ENCODE measurements at places on chromosomes 11 and 22.

DNA sequence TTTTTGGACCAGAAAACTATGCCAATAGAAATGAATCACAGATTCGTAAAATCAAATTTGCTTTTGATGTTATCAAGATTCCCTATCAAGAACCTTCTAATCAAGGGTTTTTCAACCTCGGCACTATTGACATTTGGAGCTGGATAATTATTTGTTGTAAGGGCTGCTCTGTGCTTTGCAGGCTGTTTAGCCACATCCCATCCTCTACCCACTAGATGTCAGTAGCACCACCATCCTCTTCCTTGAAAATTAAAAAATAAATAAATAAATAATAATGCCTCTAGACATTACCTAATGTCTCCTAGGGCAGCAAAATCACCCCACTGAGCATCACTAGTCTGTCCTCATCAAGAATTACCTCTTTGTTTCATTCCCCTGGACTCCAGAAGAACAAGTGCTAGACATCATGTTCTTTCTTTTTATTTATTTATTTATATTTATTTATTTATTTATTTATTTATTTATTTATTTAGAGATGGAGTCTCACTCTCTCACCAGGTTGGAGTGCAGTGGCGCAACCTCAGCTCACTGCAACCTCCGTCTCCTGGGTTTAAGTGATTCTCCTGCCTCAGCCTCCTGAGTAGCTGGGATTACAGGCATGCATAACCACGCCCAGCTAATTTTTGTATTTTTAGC lies 744.7 kb downstream of the KCNA4 start:
- peak; percentile 14 for DNase-seq

GRCh38 chr11:17159441-17159840 lies 48.3 kb downstream of the PIK3C2A start:
- DNase-seq = no peak

DNA sequence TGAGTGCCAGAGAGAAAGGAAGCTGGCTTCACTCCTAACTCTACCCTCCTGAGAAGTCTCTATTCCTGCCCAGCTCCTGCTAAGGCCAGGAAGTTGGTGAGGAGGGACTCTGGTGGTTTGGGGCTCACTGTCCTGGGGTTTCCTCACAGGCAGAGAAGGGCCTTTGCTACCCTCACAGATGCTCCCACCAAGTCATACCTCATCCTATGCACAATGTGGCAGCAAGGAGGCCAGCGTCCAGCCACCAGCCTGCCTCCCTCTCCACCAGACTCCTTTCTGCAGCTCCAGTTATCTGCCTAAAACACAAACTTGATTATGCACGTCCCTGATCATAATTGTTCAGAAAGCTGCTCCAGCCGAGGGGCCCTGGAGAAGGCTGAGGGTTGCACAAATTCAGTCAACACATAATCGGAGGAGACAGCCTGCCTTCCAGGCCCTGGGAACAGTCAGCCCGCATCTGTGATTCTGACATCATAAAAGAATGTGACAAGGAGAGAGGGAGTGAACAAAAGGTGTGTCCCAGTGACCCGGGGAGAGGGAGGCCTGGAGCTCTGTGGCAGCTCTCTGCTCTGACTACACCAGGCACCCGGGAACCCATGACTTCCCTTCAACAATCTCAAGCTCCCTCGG lies 28.8 kb downstream of the DKK3 start:
- no peak for DNase-seq

DNA sequence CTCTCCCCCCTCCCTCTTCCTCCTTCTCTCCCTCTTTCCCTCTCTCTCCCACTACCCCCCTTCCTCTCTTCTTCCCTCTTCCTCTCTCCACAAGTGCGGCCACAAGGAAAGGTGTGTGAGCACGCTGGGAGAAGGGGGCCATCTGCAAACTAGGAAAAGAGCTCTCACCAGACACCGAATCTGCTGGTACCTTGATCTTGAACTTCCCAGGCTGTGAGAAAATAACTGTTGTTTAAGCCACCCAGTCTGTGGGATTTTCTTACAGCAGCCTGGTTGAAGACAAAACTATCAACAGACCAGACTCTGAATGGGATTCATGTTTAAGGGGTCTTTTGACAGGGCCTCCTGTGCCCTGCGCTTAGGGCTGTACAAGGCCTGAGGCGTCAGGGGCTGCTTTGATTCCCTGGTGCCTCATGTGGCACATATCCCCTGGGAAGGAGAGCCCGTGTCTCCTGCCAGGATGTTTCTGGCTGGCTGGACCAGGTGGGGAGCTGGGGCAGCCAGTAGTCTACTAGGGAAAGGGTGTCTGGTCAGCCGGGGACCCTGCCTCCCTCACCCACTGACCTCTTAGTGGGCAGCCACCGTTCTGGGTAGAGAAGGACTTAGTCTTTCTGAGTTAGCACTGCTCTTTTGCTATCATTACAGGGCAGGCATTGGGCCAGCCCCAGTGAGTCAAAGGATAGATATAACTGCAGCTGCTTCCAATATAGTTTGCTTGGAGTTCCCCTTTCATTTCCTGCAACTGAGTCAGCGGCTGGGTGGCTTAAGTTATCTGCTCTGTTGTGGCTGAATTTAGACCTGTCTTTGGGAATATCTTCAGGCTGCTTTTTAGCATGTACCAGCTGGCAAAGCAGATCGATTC lies 6.2 kb downstream of the PANX1 start:
- DNase-seq = no peak

DNA sequence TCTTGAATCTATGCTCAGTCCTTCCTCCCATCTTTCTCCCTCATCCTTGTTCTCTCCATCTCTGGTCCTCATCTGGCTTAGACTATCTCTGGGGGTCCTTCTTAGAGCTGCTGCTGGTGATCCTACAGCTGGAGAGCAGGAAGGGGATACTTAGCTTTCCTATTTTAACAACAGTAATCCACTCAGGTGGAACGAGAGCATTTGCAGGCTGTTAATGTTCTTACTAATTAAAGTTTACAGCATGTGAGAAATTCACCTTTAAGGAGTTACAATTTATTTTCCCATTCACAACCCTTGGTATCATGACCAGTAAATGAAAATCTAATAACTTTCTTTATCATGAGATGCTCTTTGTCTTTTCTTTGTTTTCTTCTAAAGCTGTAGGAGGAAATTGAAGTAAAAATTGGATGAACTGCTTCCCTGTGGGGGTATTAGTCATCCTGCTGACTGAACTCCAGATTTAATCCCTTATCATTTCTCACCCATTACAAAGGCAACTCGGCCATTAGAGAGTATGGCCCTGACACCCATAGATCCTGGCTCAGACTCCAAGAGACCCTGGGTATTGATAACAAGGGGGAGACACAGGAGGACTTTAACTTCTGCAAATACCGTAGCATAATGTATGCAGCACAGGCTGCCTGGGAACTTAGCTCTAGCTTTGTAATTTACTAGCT lies 37.6 kb upstream of the MTNR1B start:
- DNase-seq = no peak

- no peak for DNase-seq
These were observed 370.6 kb upstream of the CADM1 start for GRCh38 chr11:115874843-115875242.

GRCh38 chr22:38761202-38762162 lies 5.7 kb upstream of the SUN2 start:
- DNase-seq = no peak

DNA sequence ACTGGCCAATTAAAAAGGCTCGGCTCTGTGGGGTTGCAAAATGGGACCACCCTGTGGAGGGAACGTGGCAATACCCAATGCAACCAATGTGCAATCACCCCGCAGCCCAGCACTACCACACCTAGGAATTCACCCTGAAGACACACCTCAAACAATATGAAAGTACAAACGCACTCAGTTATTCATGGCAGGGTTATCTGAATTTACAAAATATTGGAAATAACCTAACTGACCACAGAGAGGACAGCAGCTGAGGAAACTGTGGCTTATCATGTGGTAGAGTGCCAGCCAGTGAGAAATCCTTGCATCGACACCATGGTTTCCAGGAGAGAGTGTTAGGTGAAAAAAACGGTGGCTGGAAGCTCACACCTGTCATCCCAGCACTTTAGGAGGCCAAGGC lies 18.7 kb downstream of the ALG12 start:
- no peak for DNase-seq

DNA sequence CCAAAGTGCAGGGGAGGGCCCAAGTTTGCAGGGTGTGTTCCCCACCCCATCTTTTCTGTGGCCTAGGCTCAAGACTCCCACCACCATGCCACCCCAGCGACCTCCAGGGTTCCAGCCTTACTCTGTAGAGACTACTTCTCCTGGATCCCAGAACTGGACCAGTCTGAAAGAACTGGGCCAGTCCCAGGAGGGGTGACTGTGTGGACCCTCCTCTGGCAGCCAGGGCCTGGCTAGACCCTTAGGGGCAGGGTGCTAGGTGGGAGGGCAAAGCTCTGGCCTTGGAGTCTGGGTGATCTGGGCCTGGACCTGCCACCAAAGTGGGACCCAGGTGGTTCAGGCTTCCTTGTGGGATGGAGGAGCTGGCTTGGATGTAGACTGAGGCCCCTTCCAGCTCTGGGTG lies 41.8 kb upstream of the ACCSL start:
- DNase-seq = no peak

DNA sequence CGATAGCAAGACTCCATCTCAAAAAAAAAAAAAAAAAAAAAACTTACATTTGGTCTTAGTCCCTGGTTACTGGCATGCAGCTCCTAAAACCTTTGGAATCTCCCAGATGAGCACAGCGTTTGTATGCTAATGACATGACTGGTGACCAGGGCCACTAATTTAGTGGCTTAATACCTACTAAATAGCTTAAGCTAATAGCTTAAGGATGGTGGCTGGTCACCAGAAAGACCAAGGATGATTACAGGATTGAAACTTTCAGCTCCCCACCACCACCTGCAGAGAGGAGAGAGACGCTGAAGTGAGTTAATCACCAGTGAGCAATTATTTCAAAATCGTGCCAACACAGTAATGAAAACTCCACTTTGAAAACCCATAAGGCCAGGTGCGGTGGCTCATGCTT lies 37.1 kb downstream of the DENND5A start:
- DNase-seq = no peak

DNA sequence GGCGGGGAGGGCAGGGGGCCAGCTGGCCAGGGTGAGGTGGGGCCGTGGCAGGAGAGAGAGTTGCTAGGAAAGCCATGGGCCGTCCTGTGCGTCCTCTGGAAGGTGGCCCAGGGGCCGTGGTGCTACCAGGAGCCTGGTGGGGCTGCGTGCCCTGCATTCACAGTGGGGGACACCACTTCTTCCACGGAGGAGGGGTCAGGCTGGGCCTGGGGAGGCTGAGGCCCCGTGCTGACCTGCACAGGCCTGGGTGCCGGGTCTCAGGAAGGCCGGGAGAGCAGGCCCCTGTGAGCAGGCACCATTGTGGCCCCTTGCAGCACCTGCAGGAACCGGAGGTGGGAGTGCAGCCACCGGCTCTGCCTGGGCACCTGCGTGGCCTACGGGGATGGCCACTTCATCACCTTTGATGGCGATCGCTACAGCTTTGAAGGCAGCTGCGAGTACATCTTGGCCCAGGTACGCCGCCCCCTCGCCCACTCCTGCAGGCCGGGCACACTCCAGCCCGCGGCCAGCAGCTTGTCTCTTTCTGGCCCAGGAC lies 12.0 kb downstream of the MUC5B start:
- DNase-seq = peak; percentile 18

DNA sequence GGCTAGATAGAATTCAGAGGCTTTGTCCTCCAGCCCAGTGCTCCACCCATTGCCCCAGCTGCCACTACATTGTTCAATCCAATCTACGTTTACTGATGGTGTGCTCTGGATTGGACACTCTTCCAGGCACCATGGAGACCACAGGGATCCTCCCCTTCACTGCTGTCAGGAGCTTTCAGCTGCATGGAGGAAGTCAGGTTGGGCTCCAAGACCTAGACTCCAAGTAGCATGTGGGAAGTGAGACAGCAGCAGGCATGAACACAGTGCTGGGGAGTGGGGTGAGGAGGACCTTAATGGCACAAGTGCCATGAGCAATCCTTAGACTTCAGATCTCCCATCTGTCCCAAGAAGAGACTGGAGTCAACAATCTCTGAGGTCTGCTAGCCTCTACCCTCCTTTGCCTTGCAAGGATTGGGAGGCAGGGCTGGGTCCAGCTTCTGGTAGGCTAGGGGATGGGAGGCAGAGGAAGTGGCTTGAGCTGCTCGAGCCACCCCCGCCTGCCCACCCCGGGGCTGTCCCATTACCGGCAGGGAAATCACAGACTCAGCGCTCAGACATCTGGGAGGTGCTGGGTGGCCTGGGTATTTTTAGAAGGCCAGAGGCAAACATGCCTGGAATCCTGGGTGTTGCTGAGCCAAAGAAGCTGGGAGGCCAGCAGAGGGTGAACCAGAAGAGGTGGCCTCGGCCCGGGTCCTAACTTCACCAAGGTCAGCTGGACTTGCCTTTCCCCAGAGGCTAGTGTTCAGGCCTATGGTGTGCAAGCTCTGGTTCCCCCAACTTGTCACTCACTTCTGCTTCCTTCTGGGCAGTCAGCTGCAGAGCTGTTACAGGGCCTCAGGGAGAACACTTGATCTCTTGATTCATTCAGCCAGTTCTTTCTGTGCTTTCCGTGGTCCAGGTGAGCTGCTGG lies 15.2 kb upstream of the FCHSD2 start:
- DNase-seq = no peak

- no peak for DNase-seq
These were observed 136.8 kb downstream of the KIF18A start for GRCh38 chr11:27971171-27971570.

- no peak for DNase-seq
These were observed 92.6 kb downstream of the CTTN start for GRCh38 chr11:70490723-70491558.

DNA sequence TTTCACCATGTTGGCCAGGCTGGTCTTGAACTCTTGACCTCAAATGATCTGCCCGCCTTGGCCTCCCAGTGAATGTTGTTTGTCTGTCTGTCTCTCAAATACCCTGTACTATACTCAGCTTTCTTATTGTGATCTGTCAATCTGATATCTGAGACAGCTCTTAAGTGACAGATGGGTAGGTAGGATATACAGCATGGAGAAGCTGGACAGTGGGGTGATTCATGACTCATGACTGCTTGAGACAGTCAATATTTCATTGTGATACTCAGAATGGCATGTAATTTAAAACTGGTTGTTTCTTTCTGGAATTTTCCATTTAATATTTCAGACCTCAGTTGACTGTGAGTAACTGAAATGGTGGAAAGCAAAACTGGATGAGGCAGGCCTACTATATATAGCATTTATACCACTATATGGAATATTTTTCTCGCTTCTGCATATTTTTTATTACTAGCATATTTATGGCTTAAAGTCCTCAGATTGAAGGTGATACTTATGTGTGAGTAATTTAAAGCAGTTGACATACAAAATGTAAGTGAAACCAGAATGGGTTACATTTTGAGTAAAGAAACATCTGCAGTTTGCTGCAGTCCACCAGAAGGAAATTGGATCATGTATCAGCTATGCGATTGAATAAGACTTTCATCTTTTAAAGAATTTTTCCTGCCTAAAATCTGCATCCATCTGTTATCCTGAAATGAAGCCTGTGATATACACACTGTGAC lies 22.3 kb downstream of the ARHGAP42 start:
- DNase-seq = no peak

DNA sequence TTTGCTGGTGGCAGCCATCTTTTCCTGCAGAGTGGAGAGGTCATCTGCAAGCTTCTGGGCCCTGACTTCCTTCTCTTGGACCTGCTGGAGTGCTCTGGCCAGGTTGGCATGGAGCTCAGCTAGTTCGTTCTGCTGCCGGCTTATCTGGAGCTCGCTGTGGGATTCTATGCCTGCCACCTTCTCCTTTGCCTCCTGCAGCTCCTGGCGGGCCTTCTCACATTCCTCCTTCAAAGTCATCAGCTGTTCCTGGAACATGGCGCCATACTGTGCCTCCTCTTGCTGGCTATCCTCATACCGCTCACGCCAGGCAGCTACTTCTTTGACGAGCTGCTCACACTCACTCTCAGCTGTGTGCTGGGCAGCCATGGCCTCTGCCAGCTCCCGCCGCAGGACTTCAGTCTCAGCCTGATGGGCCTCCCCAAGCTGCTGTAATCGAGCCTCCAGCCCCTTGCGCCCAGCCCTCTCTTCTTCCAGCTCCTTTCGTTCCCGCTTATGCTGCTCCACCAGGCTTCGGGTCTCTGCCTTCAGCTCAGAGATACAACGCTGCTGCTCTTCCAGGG lies 16.1 kb downstream of the IL18BP start:
- no peak for DNase-seq
